ENCODE measurements at places on chromosomes 5 and 9.
A peak's percentile ranks its signal among the peaks of the same experiment; 100 is the strongest.

GRCh38 chr9:121267689-121268597 lies at the start of gene GSN:
Gene GSN, plus strand, starts transcription at chr9:121268162. Its CDS starts 33,810 bp downstream, at chr9:121301972.
- DNase-seq: peak; percentile 23

- DNase-seq: no peak
Measured at GRCh38 chr9:127884427-127884911, 7.0 kb upstream of the AK1 start.

DNA sequence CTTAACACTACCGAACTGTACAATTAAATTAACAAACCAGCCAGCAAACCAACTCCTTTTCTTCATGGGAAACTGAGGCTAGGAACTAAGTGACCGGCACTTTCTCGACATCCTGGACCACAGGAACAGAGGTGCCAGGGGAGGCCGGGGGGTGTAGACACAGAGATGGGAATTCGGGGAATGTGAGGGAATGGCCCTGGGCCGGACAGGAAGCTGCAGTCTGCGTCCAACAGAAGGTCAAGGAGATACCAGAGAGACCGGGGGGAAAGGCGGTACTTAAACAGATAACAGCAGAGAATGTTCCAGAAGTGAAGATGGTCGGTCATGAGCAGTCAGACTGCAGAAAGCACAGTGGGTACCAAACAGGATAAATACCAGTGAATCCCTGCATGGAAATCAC lies 40.3 kb downstream of the DBH start:
- no peak for DNase-seq

- no peak for DNase-seq
Measured at GRCh38 chr9:133643978-133644760, 8.0 kb downstream of the DBH start.

Measured in activated CD4-positive, CD25-positive, alpha-beta regulatory T cell (primary cell).